ENCODE measurements at places on chromosomes 7 and 10.

DNA sequence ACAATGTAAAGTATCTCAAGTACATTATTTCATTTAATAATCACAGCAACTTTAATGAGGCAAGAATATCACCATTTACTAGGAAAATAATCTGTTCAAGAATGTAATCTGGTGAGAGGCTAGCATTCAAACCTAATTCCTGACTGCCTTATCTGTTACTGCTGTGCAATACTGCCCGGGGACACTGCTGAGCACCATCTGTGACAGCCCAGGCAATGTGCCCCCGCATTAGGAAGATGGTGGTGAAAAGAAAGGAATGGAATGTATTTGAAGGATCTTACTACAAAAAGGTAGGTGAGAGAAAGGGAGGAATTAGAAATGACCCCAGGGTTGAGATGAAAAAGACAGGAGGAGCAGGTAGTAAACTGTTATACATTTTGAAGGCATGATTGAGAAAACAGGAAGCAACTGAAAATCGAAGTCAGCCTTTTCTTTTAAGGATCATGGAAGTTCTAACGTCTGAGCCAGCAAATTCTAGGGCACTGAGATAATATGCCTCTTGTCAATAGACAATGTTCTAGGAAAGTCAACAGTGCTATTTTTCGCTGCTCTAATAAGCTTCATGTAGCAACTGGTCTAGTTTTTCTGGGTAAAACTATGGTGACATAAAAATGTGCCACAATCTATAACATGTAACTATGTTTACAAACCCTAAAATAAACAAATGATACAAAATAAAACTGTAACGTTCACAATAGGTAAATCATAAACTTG, 90.4 kb downstream of the ETV1 start:
- no peak for DNase-seq

- no peak for DNase-seq
These were observed 102.6 kb upstream of the HABP2 start for GRCh38 chr10:113450046-113450804.

DNA sequence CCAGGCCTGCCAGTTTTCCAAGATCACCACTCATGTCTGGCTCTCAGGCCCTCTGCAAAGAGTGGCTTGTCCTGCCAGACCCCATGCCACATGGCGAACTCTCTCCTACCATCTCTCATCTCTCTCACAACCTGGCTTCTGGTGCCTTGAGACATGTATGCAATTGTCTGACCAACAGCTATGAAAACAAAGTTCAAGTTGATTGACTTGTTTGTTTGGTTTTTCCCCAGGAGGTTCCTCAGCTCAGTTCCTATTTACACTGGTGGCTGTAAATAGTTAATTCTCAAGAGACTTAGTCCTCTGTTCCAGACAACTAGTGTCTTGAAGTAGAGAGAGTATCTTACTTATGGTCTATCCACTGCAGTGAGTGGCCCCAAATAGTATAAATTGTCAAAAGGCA, 131.8 kb downstream of the SNX10 start:
- no peak for DNase-seq

- no peak for DNase-seq
These were observed 40.3 kb downstream of the COL17A1 start for GRCh38 chr10:104045151-104046089.

DNA sequence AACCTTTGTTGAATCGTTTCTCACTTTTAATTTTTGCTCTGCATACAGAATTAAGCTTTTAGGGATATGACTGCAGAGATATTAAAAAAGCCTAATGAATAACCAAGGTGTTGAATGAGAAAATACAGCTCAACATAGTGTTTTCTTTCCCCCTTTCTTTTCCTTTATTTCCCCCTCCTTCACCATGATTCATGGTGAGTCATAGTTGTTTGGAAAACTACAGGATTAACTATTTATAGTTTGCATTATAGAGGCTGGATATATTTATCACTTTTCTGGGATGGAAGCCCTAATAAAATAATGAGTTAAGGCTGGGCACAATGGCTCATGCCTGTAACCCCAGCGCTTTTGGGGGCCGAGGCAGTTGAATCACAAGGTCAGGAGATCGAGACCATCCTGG, 115.0 kb downstream of the DNAJB9 start:
- DNase-seq, result no peak

- no peak for DNase-seq
These were observed 18.8 kb downstream of the CDC123 start for GRCh38 chr10:12214763-12215218.

GRCh38 chr7:155093596-155093995, 23.5 kb downstream of the HTR5A start:
- no peak for DNase-seq

GRCh38 chr7:148083448-148083847, 507.1 kb upstream of the C7orf33 start:
- no peak for DNase-seq

DNA sequence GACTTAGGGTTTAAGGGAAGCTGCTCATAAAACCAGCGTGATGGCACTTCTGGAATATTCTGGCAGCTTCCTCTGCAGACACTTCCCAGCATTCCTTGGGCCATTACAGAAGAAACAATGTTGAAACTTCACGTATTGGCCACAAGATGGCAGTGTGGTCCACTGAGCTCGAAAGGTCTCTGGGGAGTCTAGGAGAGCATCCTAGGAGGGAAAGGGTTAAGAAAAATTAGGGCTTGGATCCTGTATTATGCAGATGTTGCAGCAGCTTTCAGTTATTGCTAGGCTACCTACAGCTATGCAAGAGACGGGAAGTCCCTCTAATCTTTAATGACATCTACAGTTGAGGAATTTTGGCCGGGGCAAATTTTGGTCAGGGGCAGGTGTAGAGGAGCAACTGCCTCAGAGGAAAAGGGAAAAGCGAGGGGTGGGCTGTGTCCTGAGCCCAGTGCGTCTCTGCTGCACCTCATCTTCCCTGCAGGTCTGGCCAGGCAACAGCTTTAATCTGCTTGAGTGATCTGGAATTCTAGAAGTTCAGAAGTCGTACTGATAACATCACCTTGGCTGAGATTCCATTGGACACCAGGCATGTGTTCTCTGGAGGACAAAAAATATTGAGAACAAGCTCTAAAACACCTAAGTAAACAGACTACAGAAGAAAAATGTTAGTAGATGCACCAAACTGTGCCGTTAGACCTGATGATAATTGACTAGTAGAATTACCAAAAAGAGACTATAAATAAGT, 220.8 kb upstream of the PRSS58 start:
- no peak for DNase-seq

DNA sequence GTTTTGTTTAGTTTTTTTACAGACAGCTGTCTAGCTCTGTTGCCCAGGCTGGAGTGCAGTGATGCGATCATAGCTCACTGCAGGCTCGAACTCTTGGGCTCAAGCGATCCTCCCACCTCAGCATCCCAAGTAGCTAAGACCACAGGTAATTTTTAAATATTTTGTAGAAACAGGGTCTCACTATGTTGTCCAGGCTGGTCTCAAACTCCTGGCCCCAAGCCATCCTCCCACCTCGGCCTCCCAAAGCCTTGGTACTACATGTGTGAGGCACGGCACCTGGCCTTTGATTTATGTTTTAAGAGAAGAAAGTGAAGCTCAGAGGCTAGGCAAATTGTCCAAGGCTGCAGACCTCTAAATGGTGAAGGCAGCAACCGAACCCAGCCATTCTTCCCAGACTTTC, 98.6 kb upstream of the SVIL start:
- no peak for DNase-seq

- DNase-seq, result no peak
These were observed 894 bp upstream of the ZSCAN21 start for GRCh38 chr7:100048680-100049079.

DNA sequence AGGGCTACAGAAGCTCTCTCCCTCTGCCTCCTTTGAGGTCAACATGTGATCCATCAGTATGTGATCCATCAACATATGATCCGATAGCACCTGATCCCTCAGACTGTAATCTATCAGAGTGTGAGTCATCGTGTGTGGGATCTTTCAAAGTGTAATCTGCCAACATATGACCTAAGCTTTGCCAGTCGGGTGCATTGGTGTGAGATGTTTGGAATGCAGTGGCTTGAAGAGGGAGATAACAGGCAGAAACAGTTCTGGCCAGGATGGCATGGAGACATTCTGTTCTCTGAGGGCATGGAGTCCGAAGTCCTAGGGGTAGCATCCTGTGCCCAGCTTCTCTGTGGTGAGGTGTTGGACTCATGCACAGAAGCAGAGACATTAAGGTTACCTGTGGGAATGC, 217.7 kb upstream of the ETV1 start:
- DNase-seq, result no peak

- DNase-seq, result no peak
These were observed 5.8 kb downstream of the ANTXRL start for GRCh38 chr10:46292573-46293023.

GRCh38 chr7:112997831-112998230, 88.8 kb downstream of the GPR85 start:
- no peak for DNase-seq

DNA sequence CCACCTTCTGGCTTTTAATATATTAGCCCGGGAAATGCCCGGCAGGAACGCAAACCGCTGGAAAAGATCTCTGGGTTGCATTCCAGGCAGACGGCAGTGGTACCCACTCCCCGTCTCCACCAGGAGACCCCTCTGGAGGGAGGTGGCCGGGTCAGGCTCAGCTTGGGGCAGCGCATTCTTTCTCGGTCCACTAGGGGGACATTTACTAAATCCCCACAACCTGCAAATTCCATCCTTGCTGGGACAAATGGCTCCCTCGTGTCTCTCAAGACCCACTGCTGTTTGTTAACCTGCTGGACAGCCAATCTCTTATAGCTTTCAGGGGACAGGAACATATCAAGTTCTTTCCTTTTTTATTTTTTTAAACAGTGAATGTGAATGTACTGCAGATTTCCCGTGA, 45.8 kb upstream of the CARD11 start:
- no peak for DNase-seq

DNA sequence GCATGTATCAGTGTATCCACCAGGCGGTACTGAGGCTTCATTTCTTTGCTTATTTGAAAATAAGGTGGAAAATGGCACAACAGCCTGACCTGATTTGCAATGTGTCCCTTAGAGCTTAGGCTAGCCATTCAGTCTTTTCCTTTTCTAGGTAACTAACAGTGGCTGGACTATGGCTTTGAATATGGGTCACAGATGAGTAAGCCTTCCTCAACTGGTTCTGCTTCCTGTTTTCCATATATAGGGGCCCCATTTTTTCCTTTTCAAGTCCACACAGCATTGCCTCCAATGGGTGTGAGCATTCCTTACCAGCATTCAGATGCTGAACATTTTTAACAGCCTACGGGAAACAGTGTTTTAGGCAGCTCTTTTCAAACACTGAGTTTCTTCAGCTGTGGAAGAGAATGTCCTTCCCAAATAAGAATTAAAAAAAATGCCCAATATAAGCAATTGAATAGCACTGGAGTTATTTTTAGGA, 3.9 kb upstream of the ITGB1 start:
- DNase-seq, result no peak

DNA sequence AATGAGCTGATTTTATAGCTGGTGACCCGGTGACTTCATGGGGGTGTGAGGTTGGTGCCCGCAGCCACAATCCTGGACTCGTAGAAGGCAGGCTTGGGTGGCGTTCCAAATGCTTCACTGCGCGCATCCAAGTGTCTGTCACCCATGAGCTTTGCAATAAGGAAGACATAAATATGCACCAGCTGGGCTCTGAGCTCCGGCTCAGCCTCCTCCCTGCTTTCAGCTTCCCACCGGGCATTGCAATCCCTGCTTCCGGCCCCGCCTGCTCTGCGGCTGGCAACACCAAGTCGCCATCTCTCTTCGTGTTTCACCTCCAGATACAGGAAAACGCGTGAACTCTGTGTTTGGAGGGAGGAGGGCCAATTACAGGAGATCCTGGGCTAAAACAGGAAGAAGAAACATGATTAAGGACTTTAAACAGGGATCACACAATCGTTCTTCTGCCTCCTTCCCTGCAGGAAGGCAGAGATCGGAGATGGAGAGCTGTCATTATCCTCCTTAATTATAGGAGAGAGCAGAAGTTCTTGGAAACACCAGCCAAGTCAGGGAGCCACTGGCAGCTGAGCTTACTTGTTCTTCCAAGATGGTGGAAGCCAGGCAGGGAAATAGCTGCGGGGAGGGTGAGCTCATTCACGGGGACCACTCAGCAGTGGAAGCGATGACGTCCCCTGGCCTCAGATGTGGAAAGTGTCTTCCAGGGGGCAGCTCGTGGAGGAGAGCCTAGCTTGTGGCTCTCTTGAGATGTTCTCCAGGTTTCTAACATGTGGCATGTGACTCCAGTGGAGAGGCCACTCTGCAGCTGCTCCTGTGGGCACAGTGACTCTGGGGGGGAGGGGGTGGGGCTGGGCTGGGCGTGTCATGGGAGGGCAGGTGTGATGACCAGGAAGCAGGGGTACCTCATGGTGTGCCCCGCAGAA, 134.9 kb downstream of the CAMK1D start:
- no peak for DNase-seq

DNA sequence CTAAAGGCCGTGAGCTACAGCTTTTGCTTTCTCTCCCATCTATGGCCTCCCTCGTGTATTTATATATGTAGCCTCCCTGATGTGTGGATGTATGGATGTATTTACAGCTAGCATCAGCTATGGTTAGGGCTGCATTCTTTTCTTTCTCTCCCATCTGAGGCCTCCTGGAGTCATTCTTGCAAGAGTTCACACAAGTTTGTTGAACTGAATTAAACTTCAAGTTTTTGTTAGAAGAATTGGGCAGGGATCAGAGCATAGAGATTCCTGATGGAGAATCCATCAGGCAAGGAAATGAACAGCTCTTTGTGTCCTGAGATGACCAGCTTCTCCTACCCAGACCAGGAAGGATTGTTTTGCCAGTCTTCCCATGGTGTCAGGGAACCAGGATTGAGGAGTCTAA, 60.3 kb downstream of the AHCYL2 start:
- DNase-seq, result no peak

- DNase-seq, result no peak
These were observed 143.9 kb upstream of the FRMD4A start for GRCh38 chr10:14474656-14475055.

- DNase-seq, result no peak
These were observed 11.4 kb upstream of the PTN start for GRCh38 chr7:137354961-137355360.

DNA sequence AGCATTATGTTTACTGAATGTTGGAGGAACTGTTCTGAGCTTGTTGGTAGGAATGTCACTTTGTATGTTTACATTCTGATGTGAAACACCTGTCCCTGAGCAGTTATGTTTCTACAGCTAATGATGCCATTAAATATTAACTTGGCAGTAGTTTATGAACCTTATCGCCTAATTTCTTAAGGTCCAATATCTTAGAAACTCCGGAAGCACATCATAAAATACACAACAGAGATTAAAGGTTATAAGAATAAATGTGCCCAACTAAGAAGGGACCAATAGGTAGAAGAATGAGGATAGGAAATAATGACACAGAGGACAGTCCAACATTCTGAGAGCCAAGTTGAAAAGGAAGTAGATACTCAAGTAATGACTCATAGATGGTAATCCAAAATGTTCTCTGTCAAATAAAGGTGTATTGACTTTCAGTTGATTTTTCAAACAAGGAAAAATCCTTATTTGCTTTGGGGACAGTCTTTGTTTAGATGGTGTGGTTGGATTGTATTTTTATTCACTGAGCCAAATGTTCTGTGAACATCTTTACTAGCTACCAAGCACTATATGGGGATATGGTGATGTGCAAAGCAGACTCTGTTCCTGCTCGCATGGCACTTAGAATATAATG, 31.9 kb downstream of the LCOR start:
- DNase-seq, result no peak

Measured in stimulated activated CD8-positive, alpha-beta memory T cell treated with anti-CD3 and anti-CD28 coated beads, Interleukin-2, amount 100 ng/mL, for 1 hour (primary cell).